ENCODE measurements at places on chromosomes 7 and 10.

DNA sequence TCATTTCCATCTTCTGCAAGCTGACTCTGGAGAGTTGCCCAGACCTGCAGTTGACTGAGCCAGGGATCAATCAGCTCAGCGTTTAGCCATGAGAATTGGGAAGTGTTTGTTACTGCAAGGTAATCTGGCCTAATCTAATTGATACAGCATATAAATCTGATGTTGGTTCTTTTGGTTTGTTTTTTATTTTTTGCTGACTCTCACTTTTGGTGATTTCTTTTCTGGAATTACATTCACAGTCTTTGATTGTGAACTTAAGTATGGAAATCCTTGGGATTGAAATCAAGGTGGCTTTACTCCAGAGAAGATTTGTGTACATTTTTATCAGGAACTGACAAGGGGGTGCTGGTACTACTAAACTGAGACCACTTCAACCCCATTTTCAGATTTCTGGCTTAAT lies 1.7 kb upstream of the GIMAP6 start:
- DNase-seq = no peak

DNA sequence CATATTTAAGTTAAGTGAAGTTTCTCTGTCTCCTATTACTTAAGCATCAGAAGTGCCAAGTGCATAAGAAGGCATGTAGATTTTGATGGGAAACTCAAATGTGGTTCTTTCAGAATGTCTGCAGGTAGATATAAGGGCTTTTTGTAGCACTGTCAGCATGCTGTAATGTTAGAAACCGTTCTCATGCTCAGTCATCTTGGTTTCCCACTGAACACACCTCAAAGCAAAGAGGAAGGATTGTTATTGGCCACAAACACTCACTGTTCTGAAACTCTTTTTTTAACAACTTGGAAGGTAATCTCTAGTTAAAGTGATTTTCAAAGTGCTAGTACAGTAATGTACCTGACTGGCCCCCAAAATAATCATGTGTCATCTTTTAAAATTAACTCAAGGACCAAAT lies 126.0 kb downstream of the AASS start:
- no peak for DNase-seq

GRCh38 chr7:97373736-97374135 lies 256.2 kb downstream of the SDHAF3 start:
- DNase-seq = no peak

GRCh38 chr7:14191686-14192098 lies 202.2 kb upstream of the ETV1 start:
- DNase-seq = no peak

DNA sequence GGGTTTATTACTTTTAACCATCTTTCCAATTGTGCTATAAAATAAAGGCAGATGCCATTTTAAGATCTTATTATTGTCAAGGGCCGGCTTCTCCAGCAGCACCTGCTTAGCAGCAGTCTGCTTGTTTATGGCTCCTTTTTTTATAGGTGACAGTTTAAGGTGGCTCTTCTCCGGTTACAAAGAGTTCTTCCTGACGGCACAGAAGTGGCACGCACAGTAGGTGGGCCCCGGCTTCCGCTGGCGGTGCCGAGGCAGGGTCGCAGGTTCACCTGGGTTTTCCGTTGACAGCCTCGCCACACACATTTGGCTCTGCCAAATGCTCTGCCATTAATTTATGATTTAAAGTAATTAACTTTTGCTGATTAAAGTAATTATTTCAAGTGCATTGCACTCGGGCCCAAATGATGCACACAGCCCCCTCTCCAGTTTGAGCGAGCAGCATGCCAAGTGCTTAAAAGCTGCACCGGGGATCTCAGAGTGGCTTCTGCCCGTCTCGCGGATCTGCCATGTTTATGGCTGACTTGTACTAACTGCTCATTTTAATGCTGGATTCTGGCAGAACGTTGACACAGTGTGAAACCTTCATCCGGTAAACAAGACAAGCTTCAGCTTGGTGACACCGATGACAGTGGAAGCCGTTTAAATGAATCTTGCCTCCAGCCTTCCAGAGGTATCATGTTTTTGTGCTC lies 355.1 kb upstream of the MKI67 start:
- DNase-seq = no peak

GRCh38 chr10:133393401-133394063 lies 425 bp upstream of the MTG1 start:
- no peak for DNase-seq

DNA sequence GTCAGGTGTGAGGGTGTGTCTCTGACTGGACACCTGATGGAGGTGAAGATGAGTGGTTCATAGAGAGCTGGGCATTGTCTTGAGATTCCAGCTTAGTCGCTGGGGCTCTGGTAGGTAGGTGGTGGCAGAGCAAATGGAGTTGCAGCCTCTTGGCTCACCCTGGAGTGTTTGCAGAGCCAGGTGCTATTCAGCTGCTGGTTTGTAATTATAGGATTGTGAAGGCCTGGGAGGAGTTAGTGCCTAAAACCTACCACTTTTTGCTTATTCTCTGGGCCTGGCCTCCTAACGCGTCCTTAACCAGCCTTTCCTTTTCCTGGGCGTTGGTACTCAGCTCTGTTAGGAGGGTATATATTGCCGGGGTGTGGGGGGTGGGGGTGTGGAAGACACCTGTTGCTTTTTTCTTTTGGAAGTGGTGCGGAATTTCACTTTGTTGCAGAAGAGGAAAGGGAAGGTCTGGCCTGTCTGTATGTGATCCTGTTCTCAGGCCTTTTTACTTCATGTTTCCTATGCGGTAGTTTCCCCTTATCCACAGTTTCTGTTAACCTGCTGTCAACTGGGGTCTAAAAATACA lies 3.2 kb downstream of the PPRC1 start:
- DNase-seq = no peak

DNA sequence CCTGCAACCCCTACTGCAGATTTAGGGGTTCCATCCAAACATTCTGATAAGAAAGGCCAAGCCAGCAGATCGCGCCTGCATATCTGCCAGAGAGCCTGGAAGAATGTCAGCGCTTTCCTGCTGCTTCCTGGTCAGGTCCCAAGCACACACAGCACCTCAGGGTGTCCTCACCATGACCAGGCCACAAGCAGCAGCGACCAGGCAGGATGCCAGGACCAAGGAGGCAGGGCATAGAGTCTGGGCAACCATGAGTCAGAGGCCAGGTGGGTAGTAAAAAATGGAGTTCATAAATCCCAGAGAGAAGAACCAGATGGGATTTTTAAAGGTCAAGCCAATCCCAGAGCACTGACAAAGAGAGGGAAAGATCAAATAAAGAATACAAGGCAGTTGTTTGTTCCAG lies 5.5 kb upstream of the FAM131B start:
- no peak for DNase-seq

GRCh38 chr7:84837405-84837804 lies 349.5 kb downstream of the SEMA3D start:
- no peak for DNase-seq

DNA sequence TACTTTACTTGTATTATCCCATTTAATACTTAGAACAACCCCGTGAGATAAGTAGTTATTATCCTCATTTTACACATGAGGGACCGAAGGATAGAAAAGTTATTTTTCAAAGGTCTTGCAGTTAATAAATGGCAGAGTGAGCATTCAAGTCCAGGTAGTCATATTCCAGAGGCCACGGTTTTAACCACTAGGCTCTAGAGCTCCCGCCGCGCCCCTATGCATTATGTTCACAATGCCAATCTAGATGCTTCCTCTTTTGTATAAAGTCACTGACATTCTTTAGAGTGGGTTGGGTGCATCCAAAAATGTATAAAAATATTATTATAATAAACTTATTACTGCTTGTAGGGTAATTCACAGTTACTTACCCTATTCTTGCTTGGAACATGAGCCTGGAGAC lies 11.4 kb upstream of the CFAP69 start:
- no peak for DNase-seq

GRCh38 chr7:122887198-122887597 lies 938 bp upstream of the CADPS2 start:
- DNase-seq = no peak

DNA sequence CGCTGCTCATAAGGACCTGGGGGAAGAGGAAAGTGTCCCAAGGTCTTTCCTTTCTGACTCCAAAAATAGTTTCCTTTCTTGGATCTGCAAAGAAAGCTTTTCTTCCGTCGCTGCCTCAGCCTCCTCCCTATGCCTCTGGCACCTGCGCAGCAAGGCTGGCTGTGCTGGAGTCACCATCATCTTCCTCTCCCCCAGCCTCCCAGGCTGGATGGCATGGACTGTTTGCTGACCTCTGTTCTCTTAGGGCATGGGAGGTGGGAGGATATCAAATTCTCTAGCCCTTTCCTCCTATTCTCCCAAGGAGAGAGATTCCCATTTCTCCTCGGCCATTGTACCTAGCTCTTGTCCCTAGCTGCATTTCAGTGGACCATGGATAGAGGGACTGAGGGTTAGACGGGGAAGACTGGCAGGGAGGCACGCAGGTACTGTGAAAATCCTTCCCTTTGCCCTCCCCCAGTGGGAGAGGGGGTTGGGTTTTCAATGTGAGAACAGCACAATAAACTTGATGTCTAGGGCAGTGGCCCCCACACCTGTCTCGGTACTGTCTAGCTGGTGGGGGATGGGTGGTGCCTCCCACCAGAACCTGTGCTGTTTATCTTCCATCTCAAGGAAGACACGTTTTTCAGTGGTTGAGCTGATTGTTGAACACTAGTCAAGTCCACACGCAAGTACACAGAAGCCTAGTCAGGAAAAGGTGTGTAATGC lies 2.6 kb downstream of the PPP1R35 start:
- DNase-seq = no peak

DNA sequence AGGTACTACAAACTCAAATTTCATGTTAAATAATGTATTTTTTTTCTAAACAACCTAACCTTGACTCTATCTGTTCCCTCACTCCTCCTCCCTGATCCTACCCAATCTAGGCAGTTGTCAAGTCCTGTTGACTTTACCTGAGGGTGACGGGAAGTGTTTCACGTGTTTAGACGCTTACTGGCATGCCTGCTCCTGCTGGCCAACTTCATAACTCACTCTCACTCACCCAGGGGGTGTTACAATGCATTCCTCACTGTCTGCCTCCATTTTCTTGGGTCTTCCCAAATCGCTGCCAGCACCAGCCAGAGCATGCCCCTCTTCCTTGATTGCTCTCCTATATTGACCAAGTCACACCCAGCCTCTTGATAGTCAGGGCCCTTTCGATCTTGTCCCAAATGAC lies 28.3 kb downstream of the CRCP start:
- DNase-seq = no peak

DNA sequence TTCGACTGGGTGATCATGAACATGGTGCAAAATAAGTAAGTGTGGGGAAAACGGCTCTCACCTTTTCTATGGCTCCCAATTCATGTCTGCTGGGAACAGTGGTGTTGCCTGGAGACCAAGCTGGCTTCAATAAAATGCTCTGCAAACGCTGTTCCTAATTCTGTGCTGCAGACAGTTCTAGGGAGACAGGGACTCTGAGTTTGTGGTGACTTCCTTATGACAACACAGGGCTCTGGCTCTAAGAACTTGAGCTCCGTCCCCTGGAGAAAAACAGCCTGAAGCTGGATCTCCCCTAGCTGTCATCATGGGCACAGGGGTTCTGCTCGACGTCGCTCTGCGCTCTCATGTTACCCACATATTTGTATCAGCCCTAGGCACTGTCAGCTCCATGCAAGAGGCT lies 61.0 kb upstream of the INSYN2A start:
- no peak for DNase-seq

GRCh38 chr7:75916259-75916658 lies 1.3 kb downstream of the POR start:
- peak; percentile 53 for DNase-seq

- peak; percentile 63 for DNase-seq
Observed at GRCh38 chr7:27173511-27173955, 587 bp downstream of the HOXA10 start.

GRCh38 chr7:16914771-16915170 lies 33.0 kb upstream of the AGR3 start:
- no peak for DNase-seq

- DNase-seq = no peak
Observed at GRCh38 chr10:121155742-121156474, 304.7 kb downstream of the WDR11 start.

DNA sequence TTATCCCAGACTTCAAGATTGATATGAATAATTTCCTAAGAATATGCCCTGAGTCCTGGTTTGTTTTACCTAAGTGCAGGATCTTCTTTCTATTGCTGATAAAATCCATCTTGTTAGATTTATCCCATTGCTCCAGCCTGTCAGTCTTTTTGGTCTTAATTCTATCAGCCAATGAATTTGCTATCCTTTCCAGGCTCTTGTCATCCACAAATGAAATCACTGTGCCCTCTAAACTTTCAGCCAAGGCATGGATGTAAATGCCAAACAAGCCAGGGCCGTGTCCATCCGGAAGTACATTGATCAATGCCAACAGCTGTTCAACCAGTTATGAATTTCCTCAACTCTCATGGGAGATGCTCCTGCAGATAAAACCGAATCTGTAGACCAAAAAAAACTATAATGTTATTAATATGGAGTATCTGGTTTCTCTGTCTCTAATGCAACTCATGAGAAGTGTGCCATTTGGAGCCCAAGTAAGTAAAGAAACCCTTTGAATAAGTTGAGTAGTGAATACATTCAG lies 40.0 kb downstream of the NPY start:
- DNase-seq = no peak

GRCh38 chr7:149763563-149764240 lies 9.7 kb downstream of the ZNF467 start:
- DNase-seq = no peak

DNA sequence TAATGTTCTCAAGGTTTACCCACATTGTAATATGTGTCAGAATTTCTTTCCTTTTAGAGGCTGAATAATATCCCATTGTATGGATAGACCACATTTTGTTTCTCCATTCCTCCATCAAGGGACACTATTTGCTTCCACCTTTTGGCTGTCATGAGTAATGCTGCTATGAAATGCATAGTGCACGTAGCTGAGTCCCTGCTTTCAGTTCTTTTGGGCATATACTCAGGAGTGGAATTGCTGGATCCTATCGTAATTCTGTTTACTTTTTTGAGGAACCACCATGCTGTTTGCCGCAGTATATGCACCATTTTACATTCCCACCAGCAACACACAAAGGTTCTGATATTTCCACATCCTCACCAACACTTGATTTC lies 60.0 kb downstream of the PRF1 start:
- no peak for DNase-seq

DNA sequence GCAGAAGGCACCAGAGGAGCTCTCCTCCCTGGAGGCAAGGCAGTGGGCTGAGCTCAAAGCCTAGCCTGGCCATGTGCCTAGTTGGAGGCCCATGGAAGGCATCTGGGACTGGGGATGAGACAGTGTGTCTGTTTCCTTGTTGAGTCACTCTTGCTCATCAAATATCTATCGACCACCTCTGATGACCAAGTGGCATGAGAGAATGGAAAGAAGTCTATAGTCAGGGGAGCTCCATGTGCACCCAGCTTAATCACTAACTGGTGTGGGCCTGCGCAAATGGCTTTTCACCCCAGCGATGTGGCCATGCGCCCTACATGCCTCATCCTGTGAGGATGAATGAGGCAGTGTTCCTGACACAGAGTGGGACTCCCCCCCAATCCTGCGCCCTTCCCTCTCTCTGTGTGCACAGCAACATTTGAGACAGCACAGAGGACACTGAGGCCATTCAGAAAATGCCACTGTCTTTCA lies 229.9 kb downstream of the RPS24 start:
- DNase-seq = no peak
